Stomach (tissue), 19 donors: ENCODE measurements at places on chromosomes 3 and 15. TPM values are rescaled to one million over a fixed set of nuclear protein-coding genes. Genes with fewer than 3 reads are reported as not detected.

The SLC22A14 gene
- total RNA-seq = not detected

The GABRR3 gene
- total RNA-seq = not detected

The CDCP1 gene
- total RNA-seq = 6.2 TPM

The IL5RA gene
- under 0.01 TPM for total RNA-seq

The PEX5L gene
- total RNA-seq = not detected

The TMEM207 gene
- not detected for total RNA-seq

The SCN5A gene
- total RNA-seq = 1.1 TPM

The NR1I2 gene
- total RNA-seq = 10.5 TPM

The MAGEF1 gene
- total RNA-seq = 19.3 TPM

The GHSR gene
- total RNA-seq = 0.37 TPM

The VGLL3 gene
- 14.7 TPM for total RNA-seq

The UBAP1L gene
- total RNA-seq = 1.8 TPM

The VEPH1 gene
- total RNA-seq = 9.4 TPM

The SPINK8 gene
- not detected for total RNA-seq

The SMARCC1 gene
- 19.8 TPM for total RNA-seq

The SLC9C1 gene
- total RNA-seq = not detected

The AQR gene
- total RNA-seq = 5.8 TPM

The PARP3 gene
- total RNA-seq = 39.7 TPM

The EPB42 gene
- not detected for total RNA-seq

The SLC51B gene
- not detected for total RNA-seq

The DOCK3 gene
- total RNA-seq = 2.2 TPM

The SUCNR1 gene
- not detected for total RNA-seq

The HRH1 gene
- 2.8 TPM for total RNA-seq

The EPHB3 gene
- 33.3 TPM for total RNA-seq

The MST1 gene
- total RNA-seq = 6.7 TPM

The IGSF11 gene
- 9.5 TPM for total RNA-seq

The KBTBD8 gene
- total RNA-seq = 0.45 TPM

The GABRA5 gene
- 2.2 TPM for total RNA-seq

The NRG4 gene
- 42.0 TPM for total RNA-seq

The ACSBG1 gene
- total RNA-seq = 1.5 TPM

The NR2E3 gene
- total RNA-seq = not detected

The ZNF80 gene
- not detected for total RNA-seq

The GOLGA6A gene
- total RNA-seq = not detected

The CIB2 gene
- total RNA-seq = not detected

The HYAL1 gene
- total RNA-seq = 5.3 TPM

The IQCF5 gene
- total RNA-seq = not detected
